ENCODE measurements at places on chromosomes 12 and 14.

GRCh38 chr14:97417331-97417730 lies 620.1 kb downstream of the VRK1 start:
- DNase-seq, result no peak

- no peak for DNase-seq
Measured at GRCh38 chr12:58028294-58028693, 86.9 kb downstream of the ATP23 start.

DNA sequence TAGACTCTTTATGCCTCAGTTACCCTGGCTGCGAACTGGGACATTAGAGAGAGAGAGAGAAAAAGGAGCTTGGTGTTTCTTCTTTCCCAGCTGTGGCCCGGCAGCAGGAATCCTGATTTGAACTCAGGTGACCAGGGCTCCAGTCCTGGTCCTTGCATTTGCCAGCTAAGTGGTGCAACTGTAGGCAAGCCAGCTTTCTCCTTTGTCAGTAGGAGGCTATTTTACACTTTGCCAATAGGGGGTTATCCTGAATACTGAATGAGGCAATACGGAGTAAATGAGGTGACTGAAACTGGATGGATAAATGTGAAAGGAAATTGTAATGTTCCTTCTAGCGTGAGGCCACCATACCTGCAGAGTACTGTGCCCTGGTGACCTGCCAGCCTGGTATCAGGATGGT lies 27.8 kb downstream of the KCNA5 start:
- no peak for DNase-seq

GRCh38 chr14:22882529-22883172 lies 371 bp upstream of the REM2 start:
- no peak for DNase-seq

- no peak for DNase-seq
Measured at GRCh38 chr14:85413836-85414526, 116.0 kb upstream of the FLRT2 start.

DNA sequence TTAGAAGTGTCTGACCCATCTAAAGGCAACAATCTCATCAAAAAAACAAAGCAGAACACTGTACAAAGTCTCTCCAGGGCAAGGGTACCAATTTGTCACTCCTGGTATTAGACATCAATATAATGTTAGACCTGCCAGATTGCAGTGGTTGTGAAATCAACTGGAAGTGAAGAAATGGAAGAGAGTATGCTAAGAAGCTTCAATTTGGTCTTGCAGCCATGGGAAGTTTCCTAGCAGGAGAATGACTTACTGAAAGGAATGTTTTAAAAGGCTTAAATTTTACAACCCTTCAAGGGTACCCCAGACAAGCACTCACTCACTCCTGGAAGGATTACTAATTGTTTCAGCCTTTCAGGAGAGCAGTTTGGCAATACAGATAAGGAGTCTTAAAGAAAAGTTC lies 18.9 kb downstream of the LLPH start:
- no peak for DNase-seq

- DNase-seq, result no peak
Measured at GRCh38 chr12:49331380-49332222, 5.4 kb downstream of the C1QL4 start.

Data from GM12892 (cell line).